ENCODE measurements at places on chromosomes 6 and 20.

- DNase-seq: no peak
Measured at GRCh38 chr6:149938571-149939355, 3.1 kb upstream of the ULBP2 start.

DNA sequence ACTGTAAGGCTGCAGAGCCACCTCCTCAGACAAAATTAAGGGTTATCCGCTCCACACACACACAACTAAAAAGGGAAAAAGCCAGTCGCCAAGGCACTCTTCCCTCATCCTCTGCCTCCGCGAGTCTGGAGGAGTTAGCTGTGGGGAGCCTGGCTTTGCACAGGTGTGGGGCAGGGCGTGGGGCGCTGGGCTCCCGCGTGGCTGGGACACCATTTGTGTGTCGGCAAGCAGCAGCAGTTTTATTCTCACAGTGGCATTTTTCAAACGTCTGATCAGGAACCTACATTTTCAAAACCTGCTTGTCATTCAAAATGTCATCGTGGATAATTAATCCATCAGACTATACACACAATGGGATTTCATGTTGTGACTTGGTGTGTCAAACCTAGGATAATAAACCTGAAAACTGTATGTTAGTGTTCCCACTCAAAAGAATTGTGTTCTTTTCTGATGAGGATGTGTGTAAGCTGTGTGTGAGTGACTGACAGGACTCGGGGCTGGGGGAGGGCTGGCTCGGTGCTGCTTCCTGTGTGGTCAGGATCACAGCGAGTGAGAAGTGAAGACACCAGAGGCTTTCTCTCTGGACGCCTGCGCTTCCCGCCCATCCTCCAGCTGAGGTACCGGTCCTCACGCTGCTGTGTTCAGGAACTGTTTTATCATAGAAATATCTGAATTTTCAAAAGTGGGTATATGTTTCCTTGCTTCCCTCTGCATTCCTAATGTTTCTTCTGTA, 83.1 kb downstream of the IRF4 start:
- peak; percentile 60 for DNase-seq

DNA sequence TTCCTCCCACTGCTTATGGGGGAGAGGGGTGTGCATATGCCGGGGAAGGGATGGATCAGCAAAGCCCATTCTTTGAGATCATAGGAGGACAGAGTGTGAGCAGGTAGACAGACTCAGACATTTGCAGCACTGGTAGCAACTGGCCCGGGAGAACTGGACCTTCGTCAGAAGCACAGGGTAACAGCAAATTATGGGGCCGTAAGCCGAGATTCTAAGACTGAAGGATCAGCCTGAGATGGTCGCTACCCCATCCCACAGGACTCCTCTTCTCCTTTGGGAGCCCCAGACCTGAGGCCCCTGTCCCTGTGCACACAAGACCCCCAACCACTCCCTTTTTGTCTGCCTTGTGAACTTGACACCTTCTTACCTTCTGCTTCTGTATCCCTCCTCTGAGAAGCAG, 106.5 kb downstream of the TOX2 start:
- no peak for DNase-seq

DNA sequence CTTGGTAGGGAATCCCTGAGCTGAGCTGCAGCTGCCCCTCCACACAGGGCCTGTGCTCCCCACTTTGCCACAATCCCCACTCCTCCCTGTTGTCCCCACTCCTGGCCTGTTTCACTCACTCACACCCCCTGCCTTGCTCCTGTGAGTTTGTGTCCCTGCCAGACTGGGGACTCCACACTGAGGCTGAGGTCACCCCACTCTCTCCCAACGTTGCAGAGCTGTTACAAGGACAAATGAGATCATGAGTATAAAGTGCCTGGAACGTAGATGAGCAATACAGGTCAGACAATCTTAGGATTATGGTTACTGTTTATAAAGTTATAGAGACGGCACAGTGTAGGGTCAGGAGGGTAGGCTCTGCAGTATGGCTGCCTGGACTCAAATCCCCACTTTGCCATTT, 426.0 kb upstream of the SULF2 start:
- DNase-seq: no peak

- no peak for DNase-seq
Measured at GRCh38 chr20:57124800-57125517, 141.5 kb downstream of the BMP7 start.

GRCh38 chr6:161406646-161407045, 132.8 kb upstream of the AGPAT4 start:
- DNase-seq: no peak

- no peak for DNase-seq
Measured at GRCh38 chr6:133202610-133203343, 38.4 kb upstream of the EYA4 start.

GRCh38 chr6:139370999-139371345, 3.5 kb downstream of the CITED2 start:
- no peak for DNase-seq

- DNase-seq: no peak
Measured at GRCh38 chr6:95687839-95688238, 110.5 kb downstream of the MANEA start.

GRCh38 chr6:119768201-119768600, 418.6 kb upstream of the MAN1A1 start:
- DNase-seq: no peak

DNA sequence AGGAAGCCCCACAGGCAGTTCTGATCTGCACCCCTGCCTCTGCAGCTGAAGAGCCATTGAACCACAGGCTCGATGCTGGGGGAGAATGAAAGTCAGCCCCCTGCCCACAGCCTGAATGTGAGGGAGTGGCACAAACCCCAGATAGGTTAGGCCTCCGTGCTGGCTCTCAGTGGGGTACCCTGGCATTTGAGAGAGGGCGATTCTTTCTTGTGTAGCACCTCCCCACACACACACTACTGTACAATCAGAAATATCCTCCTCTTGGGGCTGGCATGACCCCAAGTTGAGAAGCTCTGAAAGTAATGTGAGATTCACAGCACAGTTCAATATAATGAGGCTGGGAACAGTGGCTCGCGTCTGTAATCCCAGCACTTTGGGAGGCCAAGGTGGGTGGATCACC, 17.9 kb downstream of the TTBK1 start:
- DNase-seq: no peak

- DNase-seq: no peak
Measured at GRCh38 chr6:122712448-122713137, 66.9 kb upstream of the FABP7 start.

DNA sequence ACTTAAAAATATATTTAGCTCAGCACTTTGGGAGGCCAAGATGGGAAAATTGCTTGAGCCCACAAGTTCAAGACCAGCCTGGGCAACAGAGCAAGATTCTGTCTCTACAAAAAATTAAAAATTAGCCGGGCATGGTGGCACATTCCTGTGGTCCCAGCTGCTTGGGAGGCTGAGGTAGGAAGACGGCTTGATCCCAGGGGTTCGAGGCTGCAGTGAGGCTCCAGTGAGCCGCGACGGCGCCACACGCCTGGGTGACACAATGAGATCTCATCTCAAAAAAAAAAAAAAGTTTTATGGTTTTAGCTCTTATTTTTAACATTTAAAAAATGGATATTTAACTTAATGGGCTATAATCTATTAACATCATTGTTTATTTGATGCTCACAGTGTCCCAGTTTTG, 97.2 kb upstream of the RIPOR2 start:
- DNase-seq: no peak

DNA sequence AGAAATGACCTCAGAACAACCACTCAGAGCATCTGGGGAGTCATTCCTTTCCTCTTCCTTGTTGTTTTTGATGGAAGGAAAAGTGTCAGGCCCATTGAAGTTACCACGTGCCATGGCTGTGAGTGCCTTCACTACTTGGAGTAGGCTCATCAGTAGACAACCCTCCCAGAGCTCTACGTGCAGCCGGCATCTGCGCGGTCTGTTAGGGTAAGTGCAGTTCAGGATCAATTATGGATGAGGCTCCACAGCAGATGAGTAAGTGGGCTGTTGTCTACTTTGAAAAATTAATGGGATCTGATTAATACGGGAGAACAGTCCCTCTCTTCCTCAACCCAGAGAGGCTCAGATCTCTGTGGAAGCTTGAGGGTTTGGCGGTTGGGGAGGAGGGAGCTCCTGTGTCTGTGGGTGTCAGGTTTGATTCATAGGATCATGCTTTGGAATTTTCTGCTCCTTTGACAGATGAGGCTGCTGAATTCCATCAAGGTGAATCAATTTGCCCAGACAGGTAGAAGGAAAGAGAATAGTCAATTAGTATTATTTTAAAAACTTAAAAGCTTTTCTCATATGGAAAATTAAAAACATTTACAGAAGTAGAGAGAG, 93.8 kb upstream of the TOX2 start:
- DNase-seq: no peak

GRCh38 chr6:31397901-31398525, 5.4 kb upstream of the MICA start:
- no peak for DNase-seq

DNA sequence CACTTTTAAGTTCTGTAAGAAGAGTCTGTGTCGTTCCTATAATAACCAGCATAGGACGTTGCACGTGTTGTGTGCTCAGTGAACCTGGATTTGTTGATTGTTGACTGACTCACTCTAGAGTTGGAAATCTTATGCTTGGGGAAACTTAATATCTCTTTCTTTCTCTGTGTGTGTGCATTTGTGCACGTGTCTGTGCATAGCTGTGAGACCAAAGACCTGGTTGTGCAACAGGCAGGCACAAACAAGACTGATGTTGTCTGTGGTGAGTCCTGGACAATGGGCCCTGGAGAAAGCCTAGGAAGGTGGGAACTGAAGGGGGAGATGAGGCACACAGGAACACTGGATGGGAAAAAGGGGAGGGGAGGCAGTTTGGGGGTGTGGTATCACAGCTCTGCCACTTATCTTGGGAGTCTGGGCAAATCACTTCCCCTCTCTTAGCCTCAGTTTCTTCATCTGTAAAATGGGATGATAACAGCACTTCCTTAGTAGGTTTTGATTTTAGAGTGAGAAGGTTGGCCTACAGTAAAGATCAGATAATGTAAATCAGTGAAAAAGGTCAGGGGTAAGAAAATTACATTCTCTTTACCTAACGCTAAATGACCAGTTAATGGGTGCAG, 8.4 kb downstream of the CD40 start:
- no peak for DNase-seq

DNA sequence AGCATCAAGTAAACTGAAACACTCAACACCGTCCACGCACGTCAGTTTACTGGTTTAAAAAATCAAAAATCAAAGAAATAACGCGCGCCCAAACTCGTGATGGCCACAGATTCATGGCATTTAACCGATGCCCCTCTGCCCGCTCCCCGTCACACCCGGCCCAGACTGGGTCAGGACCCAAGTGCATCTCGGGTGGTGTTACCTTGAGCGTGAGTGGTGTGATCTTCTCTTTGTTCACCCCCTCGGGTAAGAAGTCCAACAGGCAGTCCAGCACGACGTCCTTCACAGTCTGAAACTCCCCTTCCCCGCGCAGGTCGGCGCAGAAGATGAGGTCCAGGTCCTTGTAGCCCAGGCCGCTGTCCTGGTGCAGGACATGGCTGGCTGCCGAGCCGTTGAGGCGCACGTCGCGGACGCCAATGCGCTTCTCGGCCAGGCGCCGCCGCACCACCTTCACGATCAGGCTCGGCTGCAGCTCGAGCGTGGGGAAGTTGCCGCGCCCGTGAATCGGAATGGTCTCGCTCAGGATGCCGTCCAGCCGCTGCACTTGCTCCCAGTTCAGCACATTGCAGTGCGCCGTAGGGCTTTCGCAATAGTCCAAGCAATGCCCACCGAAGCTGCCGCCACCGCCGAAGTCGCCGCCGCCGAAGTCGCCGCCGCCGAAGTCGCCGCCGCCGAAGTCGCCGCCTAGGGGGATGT, 945 bp downstream of the TENT5A start:
- DNase-seq: peak; percentile 14

DNA sequence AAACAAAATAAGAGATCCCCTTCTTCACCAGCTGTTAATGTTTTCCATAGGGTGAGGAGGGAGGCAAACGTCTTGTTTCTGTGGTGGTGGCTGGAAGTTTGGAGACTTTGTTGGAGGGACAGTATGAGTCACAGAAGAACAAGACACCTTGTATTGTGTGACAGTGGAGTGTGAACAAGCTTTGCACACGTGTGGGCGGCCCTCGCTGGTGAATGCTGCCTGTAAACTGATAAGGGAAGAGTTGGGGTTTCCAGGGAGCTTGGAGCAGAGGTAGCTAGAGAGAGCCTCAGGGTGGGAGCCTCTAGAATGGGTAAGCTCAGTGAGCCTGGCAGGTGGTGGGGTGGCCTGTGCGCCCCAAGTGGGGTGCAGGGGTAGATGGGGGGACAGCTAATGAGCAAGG, 78.3 kb downstream of the ZDHHC14 start:
- DNase-seq: no peak

DNA sequence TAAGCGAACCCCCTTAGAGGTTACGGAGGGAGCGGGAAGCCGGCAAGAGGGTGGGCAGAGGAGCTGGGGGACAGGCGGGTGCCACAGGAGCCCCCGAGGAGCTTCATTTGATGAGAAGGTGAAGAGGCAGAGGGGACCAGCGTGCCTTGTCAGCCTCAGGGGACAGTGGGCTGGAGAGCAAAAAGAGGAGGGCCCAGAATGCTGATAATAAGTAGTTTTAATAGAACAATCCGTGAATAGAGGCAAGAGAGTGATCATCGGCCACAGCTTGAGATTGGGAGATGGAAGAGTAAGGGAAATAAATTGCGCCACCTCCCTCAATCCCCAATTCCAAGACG, 1.3 kb downstream of the COL19A1 start:
- no peak for DNase-seq

DNA sequence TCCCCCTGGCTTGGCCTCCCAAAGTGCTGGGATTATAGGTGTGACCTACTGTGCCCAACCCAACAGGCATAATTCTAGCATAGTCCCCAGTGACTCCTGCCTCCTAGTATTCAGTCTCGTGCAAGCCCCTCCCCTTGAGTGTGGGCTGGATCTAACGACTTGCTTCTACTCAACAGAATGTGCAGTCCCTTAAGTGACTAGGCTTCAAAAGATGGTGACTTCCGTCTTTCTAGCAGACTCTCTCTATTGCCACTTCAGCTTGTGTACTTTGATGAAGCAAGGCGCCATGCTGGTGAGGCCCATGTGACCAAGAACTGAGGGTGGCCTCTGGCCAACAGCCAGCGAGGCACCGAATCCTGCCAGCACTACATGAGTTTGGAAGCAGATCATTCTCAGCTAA, 109.6 kb upstream of the TRAF3IP2 start:
- no peak for DNase-seq

GRCh38 chr6:11459079-11459610, 78.4 kb upstream of the TMEM170B start:
- no peak for DNase-seq

GRCh38 chr6:26322645-26323482, 42.1 kb upstream of the BTN3A2 start:
- DNase-seq: peak; percentile 42

GRCh38 chr6:122589115-122589514, 21.1 kb upstream of the PKIB start:
- no peak for DNase-seq

DNA sequence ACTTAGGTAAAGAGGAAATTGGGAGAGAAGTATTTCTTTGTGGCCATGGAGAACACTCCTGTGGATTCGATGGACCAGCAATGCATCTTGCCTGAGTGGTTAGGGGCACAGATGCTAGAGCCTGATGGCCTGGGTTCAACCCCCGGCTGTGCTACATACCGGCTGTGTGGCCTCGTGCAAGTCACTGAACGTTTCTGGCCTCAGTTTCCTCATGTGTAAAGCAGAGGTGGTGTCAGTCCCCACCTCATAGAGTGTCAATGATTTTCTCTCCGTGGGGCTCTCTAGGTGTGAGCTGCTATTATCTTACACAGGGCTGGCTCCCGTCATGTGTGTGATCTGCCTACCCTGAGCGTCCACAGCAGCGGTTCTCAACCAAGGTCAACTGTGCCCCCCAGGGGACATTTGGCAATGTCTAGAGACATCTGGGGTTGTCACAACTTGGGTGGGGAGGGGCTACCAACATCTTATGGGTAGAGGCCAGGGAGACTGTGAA, 50.0 kb upstream of the PTPN1 start:
- DNase-seq: no peak

All from activated T-cell treated with anti-CD3 and anti-CD28 coated beads for 1 hour (primary cell).